Right atrium auricular region (tissue), 2 donors: ENCODE measurements at places on chromosomes 1 and 21. TPM values are rescaled to one million over a fixed set of nuclear protein-coding genes. Genes with fewer than 3 reads are reported as not detected.

Gene NTMT2
- total RNA-seq, result not detected

Gene RPE65
- not detected for total RNA-seq

DNA sequence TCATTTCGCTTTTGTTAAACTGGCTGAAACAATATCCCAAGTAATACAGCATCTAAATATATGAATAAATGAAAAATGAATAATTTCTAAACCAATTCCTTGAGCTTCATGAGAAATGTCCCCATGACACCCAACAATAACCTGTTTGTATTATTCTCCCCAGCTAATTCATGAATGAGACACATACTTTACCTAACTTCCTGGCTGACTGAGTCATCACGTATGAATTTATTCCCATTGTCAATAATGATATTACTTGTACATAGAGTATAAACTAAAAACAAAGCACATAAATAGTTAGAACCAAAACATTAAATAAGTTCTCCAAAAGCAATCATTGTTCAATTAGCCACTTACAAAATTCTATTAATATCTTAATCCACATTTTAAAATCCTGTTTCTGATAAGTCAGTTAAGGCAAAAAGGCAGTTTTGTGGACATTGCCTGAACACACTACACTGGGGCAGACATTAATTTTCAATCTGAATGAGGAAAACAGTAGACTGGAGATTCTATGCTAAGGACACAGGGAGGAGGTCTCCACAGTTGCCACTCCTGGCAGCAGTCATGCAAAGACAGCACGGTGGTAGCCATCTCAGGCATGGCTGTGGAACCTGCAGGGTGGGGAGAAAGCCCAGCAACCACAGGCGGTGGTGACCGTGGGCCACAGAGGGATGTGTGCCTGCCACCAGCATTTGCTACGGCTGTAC lies 48.2 kb downstream of the SLC9C2 start:
- DNase-seq, result no peak

DNA sequence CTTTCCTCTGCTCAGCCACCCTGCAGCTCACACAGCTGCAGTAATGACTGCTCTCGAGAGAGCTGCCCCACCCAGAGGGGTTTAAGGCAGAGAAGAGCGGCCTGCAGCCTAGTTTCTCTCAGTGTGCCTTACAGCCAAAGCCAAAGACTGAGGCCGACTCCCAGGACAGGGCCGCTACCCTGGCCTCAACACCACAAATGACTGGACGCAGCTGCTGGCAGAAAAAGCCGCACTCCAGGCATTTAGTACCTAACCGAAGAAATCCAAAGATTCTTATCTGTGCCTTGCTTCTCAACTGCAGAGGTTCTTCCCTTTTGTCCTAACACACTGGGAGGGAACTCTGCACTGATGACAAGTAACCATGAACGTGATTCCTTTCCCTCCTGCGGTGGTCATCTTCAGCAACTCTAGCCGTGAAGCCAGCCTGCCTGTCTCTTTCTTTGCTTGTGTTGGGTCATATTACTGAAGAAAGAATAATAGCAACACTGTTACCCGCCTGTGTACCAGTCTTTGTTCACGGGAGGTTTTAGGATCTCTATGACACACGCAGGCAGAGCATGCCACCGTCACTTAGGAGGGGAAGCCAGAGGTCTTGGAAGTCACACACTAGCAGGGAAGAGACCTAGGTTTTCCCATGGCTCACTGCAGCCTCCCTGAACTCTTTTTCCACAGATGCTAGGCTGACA lies 202.7 kb downstream of the RHOU start:
- no peak for DNase-seq

Gene TRIM67
- total RNA-seq, result 0.19 TPM

Gene C1orf74
- total RNA-seq, result 1.7 TPM
